Renal cortex interstitium (tissue), 15 donors: ENCODE measurements at places on chromosomes 7 and 10. TPM values are rescaled to one million over a fixed set of nuclear protein-coding genes. Genes with fewer than 3 reads are reported as not detected.

Gene SBDS
- polyA plus RNA-seq, result 105 TPM

Gene ARHGEF35
- 25.1 TPM for polyA plus RNA-seq

DNA sequence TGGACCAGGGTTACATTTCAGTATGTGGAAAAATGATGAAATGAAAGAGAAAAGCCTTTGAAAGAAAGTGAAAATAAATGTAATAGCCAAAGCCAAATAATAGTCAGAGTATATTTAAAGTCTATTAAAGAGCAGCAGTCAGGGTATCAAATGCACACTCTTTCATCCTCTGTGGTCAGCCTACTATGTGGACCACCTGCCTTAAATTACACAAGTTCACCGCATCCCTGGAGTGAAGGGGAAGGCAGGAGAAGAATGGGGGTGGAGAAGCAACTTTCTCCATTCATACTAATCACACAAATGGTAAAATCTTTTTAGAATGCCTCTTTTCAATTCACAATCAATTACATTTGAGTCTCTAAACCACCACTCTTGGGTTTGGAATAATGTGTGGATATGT lies 16.0 kb downstream of the TWIST1 start:
- no peak for DNase-seq

GRCh38 chr7:157660971-157661610 lies 324.3 kb downstream of the DNAJB6 start:
- DNase-seq, result no peak

Gene AP4M1
- 36.9 TPM for polyA plus RNA-seq

- no peak for DNase-seq
Observed at GRCh38 chr10:73865459-73866442, 8.6 kb downstream of the CAMK2G start.

Gene AOAH
- polyA plus RNA-seq, result 3.3 TPM
